ENCODE measurements at places on chromosomes 16 and 17. TPM values are rescaled to one million over a fixed set of nuclear protein-coding genes. Genes with fewer than 3 reads are reported as not detected.
A peak's percentile ranks its signal among the peaks of the same experiment; 100 is the strongest.

DNA sequence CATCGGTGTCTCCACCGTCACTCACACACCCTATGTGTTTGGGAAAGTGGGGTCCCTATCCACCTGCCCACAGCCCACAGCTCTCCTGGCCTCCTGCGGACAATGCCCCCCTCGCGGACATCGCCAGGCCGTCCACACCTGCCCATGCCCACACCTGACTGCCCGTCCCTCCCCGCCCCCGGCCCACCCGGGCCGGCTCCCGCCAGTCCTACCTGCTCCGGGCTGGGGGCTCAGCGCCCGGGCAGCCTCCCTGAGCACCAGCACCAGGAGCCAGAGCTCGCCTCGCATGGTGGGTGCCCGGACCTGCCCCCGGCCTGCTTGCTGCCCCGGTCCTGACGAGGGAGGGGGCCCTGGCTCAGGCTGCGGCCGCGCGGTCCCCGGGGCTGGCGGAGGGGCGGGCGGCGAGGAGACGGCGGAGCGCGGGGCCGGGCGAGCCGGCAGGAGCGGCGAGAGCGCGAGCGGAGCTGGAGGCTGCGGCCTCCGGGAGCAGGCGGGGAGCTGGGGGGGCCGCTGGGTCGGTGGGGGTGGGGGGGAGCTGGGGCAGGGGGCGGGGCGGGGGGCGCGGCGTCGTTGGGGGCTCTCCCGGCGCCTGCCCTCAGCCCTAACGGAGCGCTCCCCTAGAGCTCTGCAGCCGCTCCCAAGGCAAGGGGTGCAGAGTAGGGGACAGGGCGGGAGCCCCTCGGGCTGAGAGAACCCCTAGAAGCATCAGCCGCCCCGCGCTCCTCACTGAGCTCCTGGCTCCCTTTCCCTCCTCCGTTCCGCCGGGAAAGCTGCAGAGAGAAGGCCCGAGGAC, at the start of gene PLXDC1:
Gene PLXDC1 (minus strand): TSS at position 488 of the 793 bp plus-strand sequence. CDS start 200 bp downstream, at position 288.
- no peaks in the 10 kb centered on the region for H3K36me3 ChIP-seq
- H3K27me3 ChIP-seq = peaks cover 34% of the 10 kb centered on the region
- peaks cover 5% of the 10 kb centered on the region for H3K4me1 ChIP-seq

MAPT gene
- 10.0 TPM for polyA plus RNA-seq

MYCBPAP gene
- polyA plus RNA-seq = 1.8 TPM

SDR42E1 gene
- 18.6 TPM for polyA plus RNA-seq

DNA sequence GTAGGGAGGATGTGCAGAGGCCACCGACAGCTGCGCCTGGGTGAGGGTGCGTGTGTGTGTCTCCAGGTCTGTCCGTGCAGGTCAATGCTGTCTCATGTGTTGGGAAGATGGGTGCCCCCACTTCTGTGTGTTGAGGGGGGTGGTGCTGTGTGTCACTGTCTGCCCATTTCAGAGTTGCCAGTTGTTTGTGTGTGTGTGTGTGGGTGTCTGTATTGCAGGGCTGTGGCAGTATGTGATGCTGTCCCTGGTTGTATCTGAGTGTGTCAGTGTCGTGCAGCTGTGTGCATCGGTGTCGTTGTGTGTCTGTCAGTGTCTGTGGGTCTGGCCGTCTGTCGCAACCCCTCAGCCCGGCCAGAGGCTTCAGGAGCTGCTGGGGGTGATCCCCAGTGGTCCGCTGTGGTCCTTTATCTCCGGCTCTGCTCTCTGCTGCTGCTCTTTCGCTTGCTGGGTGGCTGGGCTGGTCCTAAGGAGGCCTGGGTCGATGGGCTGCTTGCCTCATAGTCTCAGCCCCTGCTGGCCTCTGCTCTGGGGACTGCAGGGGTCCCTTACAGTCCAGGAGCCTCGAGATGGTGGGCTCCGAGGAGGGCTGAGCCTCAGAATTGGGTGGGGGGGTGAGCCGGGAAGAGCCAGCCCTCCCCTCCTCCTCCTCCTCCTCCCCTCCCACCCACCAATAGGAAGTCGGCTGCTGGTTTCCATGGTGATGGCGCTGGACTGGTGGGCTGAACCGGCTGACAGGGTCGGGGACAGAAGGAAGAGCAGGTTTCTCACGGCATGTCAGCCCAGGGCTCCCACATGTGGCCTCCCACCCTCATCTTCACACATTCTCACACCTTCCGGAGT, at the start of gene TSPOAP1:
Gene TSPOAP1 (minus strand): TSS at position 601 of the 840 bp plus-strand sequence. CDS start 875 bp downstream, outside the sequence.
- no peak for DNase-seq
- H3K4me1 ChIP-seq = peaks cover 12% of the 10 kb centered on the region
- H3K4me3 ChIP-seq = no peak within 1 kb of the TSS
- H3K36me3 ChIP-seq = no peaks in the 10 kb centered on the region
- H3K27me3 ChIP-seq = peaks cover 17% of the 10 kb centered on the region
- H3K27ac ChIP-seq = no peak within 1 kb of the TSS

GRCh38 chr16:24976061-24976779, 38.9 kb downstream of the ARHGAP17 start:
- peak overlapping the region; percentile 86 for H3K27ac ChIP-seq
- no peaks in the 10 kb centered on the region for H3K27me3 ChIP-seq
- peaks cover 53% of the 10 kb centered on the region for H3K36me3 ChIP-seq
- no peak for DNase-seq
- H3K4me1 ChIP-seq = peaks cover 45% of the 10 kb centered on the region

CACNA1H gene
- polyA plus RNA-seq = 9.8 TPM

DNA sequence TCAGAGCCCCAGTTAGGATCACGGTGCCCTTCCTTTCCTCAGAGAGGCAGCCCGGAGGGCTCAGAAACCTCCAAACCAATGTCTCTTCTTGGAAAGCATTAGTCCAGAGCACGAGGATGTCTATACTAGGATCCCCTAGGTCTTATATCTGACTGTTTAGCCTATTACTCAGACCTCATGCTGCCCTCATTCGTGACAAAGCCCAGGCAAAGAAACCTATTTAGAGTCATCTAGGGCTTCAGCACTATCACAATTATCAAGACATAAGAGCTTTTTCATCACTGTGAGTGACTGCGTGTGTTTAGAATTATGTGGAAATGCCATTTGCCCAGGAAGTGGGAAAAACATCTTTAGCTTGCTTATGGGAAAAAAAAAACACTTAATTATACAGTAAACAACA, 159.8 kb upstream of the NOL11 start:
- no peaks in the 10 kb centered on the region for H3K4me1 ChIP-seq
- H3K36me3 ChIP-seq = no peaks in the 10 kb centered on the region
- H3K4me3 ChIP-seq = no peak overlapping the region

DNA sequence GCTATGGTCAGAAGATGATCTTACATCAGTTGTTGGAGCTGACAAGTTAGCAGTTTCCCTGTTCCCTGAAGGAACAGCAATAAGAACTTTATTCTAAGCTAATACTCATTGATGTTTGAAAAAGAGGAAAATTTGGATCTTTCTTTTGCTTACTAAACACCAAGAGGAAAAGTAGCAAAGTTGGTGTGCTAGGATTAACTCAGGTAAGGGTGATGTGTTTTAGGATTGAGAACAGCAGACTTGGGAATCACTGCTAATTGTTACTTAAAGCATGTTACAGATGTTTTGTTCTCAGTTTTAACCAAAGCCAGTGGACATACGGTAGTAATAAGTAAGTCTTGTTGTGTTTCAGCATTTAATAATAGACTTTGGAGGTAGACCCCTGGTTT, 3.7 kb downstream of the SETD6 start:
- no peak for DNase-seq
- H3K4me1 ChIP-seq = peaks cover 10% of the 10 kb centered on the region
- H3K36me3 ChIP-seq = peaks cover 70% of the 10 kb centered on the region
- no peaks in the 10 kb centered on the region for H3K27me3 ChIP-seq
- H3K27ac ChIP-seq = no peak overlapping the region
- no peak overlapping the region for H3K4me3 ChIP-seq

GRCh38 chr16:27531826-27532800, 17.6 kb downstream of the GTF3C1 start:
- no peaks in the 10 kb centered on the region for H3K4me1 ChIP-seq
- H3K27me3 ChIP-seq = no peaks in the 10 kb centered on the region
- DNase-seq = no peak
- H3K36me3 ChIP-seq = peaks cover 84% of the 10 kb centered on the region
- H3K4me3 ChIP-seq = no peak overlapping the region
- H3K27ac ChIP-seq = no peak overlapping the region

DNA sequence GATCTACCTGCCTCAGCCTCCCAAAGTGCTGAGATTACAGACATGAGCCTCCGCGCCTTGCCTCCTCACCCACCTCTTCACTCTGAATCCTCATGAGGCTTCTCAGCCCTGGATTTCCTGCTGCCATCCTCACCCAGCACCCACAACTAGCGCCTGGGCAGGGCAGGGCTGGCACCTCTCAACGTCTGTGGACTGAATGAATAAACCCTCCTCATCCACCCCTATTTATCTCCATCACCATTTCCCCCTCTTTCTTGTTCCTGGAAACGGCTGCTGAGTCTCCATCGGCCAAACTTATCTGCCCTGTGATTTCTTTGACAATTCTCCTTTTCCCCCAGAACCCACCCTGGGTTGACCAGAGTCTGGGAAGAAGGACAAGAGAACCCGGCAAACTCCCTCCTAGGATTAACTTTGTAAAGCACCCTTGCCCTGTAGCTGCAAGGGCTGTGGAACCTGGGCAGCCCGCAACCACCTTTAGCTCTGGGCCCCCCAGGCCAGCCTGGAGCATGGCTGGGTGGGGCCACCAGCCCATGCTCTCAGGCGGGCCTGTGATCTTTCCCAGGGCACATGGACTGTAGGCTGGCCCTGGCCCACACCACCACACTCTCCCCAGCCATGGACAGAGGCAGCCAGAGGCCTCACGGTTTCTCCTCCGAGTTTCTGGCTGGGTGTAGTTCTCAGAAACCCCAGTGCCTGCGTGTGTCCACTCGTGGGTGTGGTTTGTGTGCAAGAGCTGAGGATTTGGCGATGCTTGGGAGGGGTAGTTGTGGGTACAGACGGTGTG, 2.4 kb downstream of the SPN start:
- no peaks in the 10 kb centered on the region for H3K27me3 ChIP-seq
- no peak for DNase-seq
- no peaks in the 10 kb centered on the region for H3K36me3 ChIP-seq
- H3K4me1 ChIP-seq = peaks cover 14% of the 10 kb centered on the region
- no peak overlapping the region for H3K4me3 ChIP-seq
- H3K27ac ChIP-seq = no peak overlapping the region

KAT7 gene
- polyA plus RNA-seq = 31.6 TPM

CCDC200 gene
- 47.1 TPM for polyA plus RNA-seq

DNA sequence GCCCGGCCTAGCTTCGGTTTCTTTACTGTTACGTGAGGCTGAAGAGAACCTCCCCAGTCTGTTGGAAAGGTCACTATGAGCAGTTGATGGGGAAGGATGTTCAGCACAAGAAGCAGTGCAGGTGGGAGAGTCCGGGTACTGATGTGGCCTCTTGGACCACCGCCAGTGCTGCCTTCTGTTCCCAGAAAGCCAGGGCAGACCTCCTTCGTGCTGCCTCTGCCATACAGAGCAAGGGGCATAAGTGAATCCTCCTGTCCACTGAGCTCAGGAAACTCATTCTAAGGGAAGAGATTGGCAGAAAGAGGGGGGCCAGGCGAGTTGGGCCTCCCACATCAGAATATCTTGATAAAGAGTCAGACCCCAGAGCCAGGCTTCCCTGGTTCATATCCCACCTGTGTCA, 3.7 kb downstream of the PPP4C start:
- H3K27me3 ChIP-seq = no peaks in the 10 kb centered on the region
- no peak overlapping the region for H3K4me3 ChIP-seq
- peaks cover 15% of the 10 kb centered on the region for H3K4me1 ChIP-seq
- peaks cover 59% of the 10 kb centered on the region for H3K36me3 ChIP-seq

KRT16 gene
- not detected for polyA plus RNA-seq

CEP295NL gene
- 0.24 TPM for polyA plus RNA-seq

WNT9B gene
- not detected for polyA plus RNA-seq

KRT33B gene
- polyA plus RNA-seq = not detected

DNA sequence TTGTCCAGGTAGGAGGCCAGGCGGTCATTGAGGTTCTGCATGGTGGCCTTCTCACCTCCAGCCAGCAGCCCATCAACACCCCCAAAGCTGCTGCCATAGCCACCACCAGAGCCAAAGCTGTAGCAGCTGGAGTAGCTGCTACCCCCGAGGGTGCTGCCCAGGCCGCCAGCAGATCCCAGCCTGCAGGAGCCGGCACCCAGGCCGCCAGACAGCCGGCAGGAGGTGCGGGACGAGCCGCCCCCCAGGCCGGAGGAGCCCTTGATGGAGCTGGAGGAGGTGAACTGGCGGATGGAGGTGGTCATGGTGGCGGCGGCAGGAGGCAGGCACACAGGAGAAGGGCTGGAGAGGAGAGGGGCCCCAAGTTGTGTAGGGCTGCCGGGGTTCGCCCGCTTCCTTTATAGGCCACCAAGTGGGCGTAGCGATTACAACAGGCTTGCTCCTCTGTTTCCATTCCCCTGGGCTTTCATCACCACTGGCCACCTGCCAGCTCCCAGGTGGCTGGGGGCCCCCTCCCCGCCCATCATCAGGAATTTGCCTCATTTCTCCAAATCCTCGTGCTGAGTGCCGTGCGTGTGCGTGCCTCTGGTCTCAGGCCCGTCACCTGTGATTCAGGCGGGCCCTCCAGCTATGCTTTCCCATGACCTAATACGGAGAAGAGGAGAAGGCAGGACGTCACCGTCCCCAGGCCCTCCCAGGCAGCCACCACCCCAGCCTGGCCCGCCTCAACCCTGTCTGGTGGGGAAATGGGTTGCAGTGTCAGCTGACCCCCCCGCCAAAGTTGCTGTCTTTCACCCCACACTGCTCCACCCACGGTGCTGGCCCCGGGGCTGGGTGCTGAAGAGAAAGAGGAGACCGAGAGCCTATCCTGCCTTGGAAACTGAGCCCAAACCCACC, at the start of gene KRT17:
Gene KRT17 (minus strand): TSS at position 368 of the 894 bp plus-strand sequence. CDS start 66 bp downstream, at position 302.
- no peak within 1 kb of the TSS for H3K4me3 ChIP-seq
- DNase-seq = peak; percentile 29
- H3K27ac ChIP-seq = no peak within 1 kb of the TSS
- no peaks in the 10 kb centered on the region for H3K4me1 ChIP-seq

FOXC2 gene
- polyA plus RNA-seq = 0.96 TPM

HOXB1 gene
- polyA plus RNA-seq = 0.07 TPM

- no peaks in the 10 kb centered on the region for H3K4me1 ChIP-seq
- DNase-seq = no peak
- no peak overlapping the region for H3K4me3 ChIP-seq
- H3K27ac ChIP-seq = no peak overlapping the region
- no peaks in the 10 kb centered on the region for H3K27me3 ChIP-seq
- H3K36me3 ChIP-seq = no peaks in the 10 kb centered on the region
Observed at GRCh38 chr17:2718150-2718938, 6.8 kb upstream of the CLUH start.
